ENCODE measurements at places on chromosomes 1 and 21.

DNA sequence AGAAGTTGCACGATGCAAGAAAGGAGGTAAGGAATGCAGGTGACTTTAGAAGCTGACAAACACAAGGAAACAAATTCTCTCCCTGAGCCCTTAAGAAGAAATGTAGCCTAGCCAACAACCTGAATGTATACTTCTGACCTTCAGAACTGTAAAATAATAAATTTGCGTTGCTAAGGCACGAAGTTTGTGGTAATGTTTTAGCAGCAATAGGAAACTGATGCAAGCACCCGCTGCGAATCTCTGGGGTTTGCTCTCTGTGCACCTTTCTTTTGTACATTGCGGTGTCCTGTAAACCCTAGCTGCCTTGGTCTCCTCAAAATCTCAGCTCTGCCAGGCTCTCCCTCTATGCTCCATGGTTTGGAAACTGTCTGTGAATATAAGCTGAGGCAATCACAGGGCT lies 15.1 kb downstream of the CD53 start:
- no peak for DNase-seq

DNA sequence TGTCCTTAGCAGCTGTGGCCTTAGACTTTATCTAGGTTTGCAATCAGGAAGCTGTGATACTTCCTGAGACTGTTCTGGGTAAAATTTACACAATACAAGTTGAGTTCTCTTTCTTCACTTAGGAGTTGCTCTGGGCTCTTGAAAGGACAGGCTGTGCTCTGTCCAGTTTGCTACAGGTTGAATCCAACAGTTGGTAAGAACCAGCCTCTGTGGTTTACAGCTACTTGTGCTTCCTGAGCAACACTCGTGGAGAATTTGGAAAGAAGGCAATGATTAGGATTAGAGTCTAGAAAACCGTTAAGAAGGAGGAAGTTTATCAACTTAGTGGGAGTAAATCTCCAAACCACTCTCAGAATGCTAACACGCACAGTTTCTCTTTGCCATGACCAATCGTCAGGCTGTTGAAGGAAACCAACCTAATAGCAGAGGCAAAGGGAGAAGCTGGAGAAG lies 26.8 kb downstream of the GFI1 start:
- no peak for DNase-seq

DNA sequence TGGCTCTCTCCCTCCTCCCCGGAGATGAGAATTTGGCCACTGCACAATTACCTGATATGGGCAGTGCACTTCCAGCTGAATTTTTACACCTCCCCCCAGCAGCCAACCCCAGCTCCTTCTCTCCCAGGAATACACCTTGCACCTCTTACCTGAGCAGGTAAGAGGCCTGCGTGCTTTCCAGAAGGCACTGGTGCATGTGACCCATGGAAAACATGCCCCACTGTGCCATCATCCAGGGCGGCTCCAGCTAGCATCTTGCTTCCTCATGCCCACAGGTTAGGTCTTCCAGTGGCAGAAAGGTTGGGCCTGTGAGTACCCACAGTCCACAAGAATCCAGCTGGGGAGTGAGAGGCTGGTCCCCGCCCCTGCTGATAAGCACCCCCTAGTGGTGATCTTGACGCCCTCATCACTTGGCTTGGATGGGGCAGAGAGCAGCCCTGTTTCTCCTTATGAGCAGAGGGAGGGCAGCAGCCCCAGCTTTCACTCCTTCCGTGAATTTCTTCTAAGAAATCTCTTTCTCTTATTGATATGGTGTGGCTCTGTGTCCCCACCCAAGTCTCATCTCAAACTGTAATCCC lies 57.8 kb downstream of the EDARADD start:
- peak; percentile 46 for DNase-seq

- DNase-seq, result no peak
These were observed 125.8 kb upstream of the HOOK1 start for GRCh38 chr1:59688976-59689375.

Data from central memory CD8-positive, alpha-beta T cell (primary cell).